Fibroblast of skin of scalp (primary cell): ENCODE measurements at places on chromosomes 6 and 20.

GRCh38 chr6:36028877-36029324 lies 1.3 kb downstream of the MAPK14 start:
- peak; percentile 57 for DNase-seq

GRCh38 chr6:135731116-135731515 lies 120.4 kb upstream of the PDE7B start:
- no peak for DNase-seq

DNA sequence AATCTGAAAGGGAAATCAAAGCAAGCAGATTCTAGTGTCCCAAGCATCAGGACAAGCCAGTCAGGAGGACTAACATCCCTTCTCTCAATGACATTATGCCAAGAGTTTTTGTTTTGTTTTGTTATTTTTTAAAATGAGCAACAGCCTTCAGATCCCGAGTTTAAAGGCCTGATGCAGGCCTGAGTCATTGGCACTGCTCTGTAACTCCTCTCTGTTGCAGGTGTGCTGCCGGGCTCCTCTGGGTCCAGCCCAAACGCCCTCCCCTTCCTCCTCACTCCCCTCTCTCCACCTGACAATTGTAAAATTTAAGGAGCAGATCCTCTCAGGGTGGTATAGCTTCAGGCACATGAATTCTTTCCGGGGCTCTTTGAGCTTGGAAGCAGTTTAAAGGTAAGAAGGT lies 502.0 kb downstream of the BMP2 start:
- DNase-seq: no peak

- DNase-seq: no peak
Observed at GRCh38 chr6:132604635-132605152, 15.2 kb upstream of the TAAR5 start.

GRCh38 chr20:49360242-49360968 lies 82.5 kb upstream of the ZNFX1 start:
- no peak for DNase-seq
